ENCODE measurements at places on chromosomes 7 and 10.

DNA sequence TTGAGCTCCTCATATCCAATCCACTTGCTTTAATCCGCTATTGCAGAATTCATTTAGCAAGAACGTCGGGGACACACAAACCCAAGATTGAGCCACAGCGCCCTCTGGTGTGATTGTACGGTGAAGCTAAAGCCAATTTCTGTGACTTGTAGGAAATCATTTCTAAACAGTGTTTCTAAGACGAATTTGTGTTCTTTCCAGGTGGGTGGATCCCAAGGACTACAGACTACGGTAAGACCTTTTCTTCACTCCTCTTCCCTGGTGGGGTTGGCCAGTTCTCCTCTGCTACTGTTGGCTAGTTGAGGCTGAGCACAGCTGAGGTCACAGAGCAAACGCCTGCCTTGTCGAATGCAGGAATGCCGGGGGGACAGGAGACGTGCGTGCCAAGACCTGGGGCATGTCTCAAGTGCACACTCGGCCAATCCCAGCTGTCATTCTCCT, 5.2 kb downstream of the DMBT1 start:
- DNase-seq = no peak

DNA sequence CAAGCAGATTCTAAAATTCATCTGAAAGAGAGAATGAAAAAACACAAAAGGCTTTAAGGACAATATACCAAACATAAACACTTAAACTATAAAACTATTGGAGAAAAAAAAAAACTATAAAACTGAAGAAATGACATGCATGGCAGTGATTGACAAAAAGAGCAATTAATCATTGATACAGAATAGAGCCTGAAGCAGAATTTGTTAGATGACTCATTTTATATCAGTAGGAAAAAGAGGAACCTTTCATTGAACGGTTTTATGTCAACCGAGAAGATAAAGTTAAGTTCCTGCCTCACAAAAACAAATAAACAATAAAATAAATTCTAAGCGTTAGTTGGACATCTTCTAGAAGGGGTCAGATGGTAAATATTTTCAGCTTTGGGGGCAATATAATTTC, 23.3 kb downstream of the NPY start:
- DNase-seq = no peak

DNA sequence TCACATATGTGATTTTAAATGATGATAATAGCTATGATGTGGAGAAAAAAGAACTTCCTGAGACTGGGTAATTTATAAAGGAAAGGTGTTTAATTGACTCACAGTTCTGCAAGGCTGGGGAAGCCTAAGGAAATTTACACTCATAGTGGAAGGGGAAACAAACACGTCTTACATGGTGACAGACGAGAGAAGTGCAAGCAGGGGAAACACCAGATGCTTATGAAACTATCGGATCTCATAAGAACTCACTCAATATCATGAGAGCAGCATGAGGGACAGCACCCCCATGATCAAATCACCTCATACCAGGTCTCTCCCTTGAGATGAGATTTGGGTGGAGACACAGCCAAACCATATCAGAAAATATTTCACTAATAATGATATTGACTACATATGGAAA, 4.1 kb upstream of the LIPN start:
- no peak for DNase-seq

GRCh38 chr7:32155712-32156111, 85.5 kb upstream of the PDE1C start:
- DNase-seq = no peak

GRCh38 chr7:139095194-139095659, 14.3 kb downstream of the ZC3HAV1 start:
- no peak for DNase-seq

DNA sequence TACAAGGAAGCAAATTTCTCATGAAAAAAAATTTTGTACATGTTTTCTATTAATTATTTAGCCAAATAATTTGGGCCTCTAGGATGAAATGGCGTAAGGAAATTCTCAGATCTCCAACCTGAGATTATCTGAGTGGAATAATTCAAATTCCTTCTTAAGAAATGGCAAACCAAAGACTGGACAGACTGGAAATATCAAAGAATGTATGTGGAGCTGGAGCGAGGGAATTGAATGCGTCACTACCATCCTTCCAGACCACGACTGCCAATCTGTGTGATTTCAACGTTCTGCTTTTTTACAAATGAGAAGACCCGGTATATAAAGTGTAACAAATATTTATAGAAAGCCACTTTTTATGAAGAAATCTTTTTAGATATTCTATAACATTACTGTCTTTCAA, 12.4 kb upstream of the BLNK start:
- no peak for DNase-seq

DNA sequence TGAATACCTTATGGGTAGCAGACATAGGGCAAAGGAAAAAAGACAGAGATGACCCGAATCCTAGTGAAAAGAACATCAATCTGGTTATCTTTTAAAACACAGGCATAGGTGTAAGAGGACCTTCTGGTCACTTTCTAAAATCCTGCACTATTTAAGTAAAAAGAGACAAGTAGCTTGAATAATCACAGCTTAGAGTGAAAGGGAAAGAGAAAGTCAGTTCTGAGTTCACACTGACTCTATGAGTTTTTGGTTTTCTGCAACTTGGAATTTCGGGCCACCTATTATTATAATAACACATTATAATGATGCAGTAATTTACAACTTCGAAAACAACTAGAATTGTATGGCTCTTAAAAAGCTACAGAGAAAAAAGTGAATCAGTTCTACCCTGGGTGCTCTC, 247.8 kb downstream of the DOCK4 start:
- no peak for DNase-seq

GRCh38 chr7:53768186-53768585, 732.8 kb downstream of the POM121L12 start:
- no peak for DNase-seq

- peak; percentile 25 for DNase-seq
Measured at GRCh38 chr7:99040104-99040958, 103.6 kb downstream of the SMURF1 start.

DNA sequence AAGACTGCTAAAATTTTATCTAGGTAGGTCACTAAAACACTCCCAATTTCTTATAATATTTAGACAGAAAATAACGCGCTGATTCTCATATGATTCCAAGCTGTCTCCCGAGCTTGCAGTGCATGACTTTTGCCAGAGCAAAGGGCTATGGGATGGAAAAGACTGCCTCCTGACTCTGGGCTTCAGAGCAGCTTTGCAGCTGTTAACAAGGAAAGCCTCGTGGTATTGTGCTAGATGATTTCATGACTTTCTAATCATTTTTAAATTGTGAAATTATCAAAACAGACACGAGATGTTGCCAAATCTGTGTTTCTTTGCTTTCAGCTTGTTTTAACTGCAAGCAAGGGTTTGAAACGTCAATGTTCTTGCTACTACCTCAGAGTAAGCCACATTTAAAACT, 238.3 kb downstream of the AGMO start:
- DNase-seq = no peak

DNA sequence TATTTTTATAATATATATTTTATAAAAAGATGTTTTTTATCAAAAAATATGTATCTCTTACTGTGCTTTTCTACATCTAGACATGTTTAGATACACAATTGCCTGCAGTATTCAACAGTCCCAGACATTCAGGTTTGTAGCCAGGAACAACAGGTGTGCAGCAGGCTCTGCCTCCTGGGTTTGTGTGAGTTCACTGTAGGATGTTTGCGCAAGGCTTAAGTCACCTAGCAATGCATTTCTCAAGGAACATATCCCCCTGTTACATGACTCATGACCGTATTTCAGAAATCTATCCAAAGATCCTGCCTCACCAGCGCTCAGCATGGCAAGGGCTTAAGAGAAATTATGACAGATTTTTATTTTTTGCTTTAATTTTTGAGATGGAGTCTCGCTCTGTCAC, 41.5 kb downstream of the PITRM1 start:
- no peak for DNase-seq

DNA sequence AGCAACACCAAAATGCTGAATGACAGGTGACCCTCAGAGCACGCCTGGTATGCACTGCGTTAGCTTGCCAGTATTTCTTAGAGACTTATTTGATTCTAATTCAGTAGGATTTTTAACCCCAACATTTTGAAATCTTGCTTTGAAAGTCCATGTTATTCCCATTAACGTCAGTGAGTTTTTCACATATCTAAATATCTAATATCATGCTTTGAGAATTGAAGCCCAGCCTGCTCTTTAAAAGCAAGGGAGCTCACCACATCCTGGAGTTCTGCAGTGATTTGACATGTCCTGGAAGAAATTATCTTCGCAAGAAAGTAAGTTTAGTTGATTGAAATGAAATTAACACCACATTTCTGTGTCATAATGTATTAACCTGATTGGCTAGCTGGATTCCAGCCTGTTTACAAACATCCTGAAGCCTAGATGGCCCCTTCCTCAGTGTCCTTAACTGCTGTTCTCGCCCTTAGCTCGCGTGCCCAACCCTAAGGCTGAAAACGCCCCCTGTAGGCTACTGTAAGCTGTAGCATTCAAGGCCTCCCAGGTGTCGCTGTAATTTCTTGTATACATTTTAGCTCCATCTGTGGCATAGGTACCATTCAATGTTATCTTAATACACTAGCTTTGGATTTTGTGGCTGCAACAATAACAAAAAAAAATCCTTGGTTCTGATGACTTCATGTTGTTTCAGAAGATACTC, 191.5 kb downstream of the MGMT start:
- no peak for DNase-seq

- peak; percentile 39 for DNase-seq
Measured at GRCh38 chr7:20172736-20173334, 44.3 kb downstream of the MACC1 start.

- no peak for DNase-seq
Measured at GRCh38 chr7:43155636-43156035, 43.2 kb downstream of the HECW1 start.

- no peak for DNase-seq
Measured at GRCh38 chr10:61343796-61344195, 109.4 kb downstream of the TMEM26 start.

- DNase-seq = peak; percentile 16
Measured at GRCh38 chr7:43649755-43650274, 66.9 kb downstream of the STK17A start.

All from bone marrow (tissue), 2 donors.